ENCODE measurements at places on chromosomes 4 and X.

- no peak for DNase-seq
Observed at GRCh38 chrX:25976683-25977310, 161.3 kb upstream of the MAGEB18 start.

GRCh38 chr4:169437299-169438047 is 166.7 kb upstream of the SH3RF1 start:
- DNase-seq = no peak

- DNase-seq = no peak
Observed at GRCh38 chr4:138450546-138451275, 208.6 kb upstream of the SLC7A11 start.

- no peak for DNase-seq
Observed at GRCh38 chrX:148984238-148984637, 483.8 kb downstream of the AFF2 start.

DNA sequence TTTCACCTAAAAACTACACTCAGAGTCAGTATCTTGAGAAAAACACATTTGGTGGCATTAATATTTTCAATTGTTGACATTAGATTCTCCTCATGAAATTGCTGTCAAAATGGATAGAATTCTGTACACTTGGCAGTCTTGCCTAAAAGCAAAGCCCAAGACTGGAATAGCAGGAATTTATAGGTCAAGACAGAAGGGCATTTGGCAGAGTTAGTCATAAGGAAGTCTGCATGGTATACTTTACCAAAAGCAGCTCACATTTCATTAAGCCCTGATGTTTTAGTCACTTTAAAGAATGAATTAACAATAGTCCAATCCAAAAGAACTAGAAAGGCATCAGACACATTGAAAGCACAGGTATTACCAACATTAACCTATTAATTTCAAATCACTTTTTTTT is 7.1 kb downstream of the CCDC160 start:
- DNase-seq = no peak

- DNase-seq = no peak
Observed at GRCh38 chr4:179048839-179049453, 1606.7 kb upstream of the AGA start.

All from stimulated activated CD8-positive, alpha-beta memory T cell treated with anti-CD3 and anti-CD28 coated beads, Interleukin-4, amount 100 ng/mL, for 4 hours (primary cell).